Cortex of kidney (tissue), 1 donor: ENCODE measurements at places on chromosomes 16 and 17.

GRCh38 chr16:11665071-11665491 is 3.2 kb upstream of the SNN start:
- DNase-seq, result no peak

DNA sequence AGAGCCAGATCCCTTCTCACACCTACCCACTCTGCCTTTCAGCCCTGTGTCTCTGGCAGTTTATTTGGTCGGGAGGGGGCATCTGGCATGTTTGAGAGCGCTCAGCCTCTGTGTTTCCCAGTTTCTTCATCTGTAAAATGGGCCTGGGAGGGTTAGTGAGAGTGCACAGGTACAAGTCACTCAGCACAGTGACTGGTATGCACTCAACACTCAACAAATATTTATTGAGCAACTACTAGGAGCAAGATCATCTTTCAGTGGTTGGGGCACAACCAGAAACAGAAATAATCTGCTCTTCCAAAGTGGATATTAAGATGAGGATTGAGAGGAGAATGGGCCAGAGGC is 13.7 kb upstream of the SRCIN1 start:
- DNase-seq, result no peak

- no peak for DNase-seq
Measured at GRCh38 chr16:74888888-74889287, 96.0 kb downstream of the WDR59 start.

GRCh38 chr16:11207646-11208045 is 48.4 kb downstream of the SOCS1 start:
- no peak for DNase-seq

- DNase-seq, result no peak
Measured at GRCh38 chr16:76535-77272, 1.3 kb upstream of the MPG start.

DNA sequence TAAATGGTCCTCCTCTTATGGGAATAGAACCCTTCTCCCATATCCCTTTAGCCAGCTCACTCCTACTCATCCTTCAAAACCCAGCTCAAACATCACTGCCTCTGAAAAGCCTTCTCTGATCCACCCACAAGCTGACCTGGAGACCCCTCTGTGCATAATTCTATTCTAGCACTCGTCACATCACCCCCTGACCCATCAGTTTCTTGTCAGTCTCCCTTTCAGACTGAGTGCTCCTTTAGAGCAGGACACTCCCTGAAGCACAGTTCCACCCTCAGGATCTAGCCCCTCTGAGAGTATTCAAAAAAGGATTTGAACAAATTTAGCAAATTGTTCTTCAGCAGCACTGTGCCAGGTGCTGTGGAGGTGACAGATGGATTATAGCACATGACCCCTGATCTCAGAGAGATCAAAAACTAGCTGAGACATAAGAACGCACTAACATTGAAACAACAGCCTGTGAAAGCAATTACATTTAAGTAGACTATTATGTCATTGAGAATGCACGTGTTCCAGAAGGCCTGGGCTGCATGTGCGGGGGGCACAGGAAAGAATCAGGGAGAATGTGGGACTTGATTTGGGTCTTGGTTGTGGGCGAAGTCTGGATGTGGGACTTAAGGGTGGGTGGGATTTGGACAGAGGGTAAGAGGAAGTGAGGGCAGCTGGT is 43.5 kb downstream of the MRPS23 start:
- no peak for DNase-seq

GRCh38 chr17:66469088-66469442 is 166.7 kb downstream of the PRKCA start:
- DNase-seq, result no peak

- no peak for DNase-seq
Measured at GRCh38 chr17:48816438-48816773, 623 bp downstream of the TTLL6 start.

- DNase-seq, result no peak
Measured at GRCh38 chr16:3945751-3946603, 65.5 kb upstream of the CREBBP start.

- DNase-seq, result no peak
Measured at GRCh38 chr16:72286936-72287620, 115.1 kb upstream of the PMFBP1 start.

GRCh38 chr17:6162892-6163291 is 92.7 kb downstream of the WSCD1 start:
- DNase-seq, result no peak

GRCh38 chr16:19077879-19078278 is 10.5 kb downstream of the COQ7 start:
- no peak for DNase-seq

DNA sequence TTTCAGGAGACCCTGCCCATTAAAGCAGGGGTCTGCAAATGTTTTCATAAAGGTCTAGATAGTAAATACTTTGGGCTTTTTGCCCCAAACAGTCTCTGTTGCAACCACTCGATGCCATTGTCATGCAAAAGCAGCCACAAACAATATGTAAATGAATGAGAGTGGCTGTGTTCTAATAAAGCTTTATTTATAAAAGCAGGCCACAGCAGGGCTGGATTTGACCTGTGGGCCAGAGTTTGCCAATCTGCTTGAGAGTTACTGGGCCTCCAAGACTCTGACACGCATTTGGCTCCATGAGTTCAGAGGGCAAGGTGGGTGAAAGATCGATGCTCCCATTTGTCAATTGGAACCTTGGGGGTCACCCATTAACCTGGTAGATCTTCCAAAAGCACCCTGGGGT is 217.3 kb upstream of the SDK2 start:
- DNase-seq, result no peak

GRCh38 chr17:19830061-19830460 is 37.7 kb downstream of the ULK2 start:
- no peak for DNase-seq

DNA sequence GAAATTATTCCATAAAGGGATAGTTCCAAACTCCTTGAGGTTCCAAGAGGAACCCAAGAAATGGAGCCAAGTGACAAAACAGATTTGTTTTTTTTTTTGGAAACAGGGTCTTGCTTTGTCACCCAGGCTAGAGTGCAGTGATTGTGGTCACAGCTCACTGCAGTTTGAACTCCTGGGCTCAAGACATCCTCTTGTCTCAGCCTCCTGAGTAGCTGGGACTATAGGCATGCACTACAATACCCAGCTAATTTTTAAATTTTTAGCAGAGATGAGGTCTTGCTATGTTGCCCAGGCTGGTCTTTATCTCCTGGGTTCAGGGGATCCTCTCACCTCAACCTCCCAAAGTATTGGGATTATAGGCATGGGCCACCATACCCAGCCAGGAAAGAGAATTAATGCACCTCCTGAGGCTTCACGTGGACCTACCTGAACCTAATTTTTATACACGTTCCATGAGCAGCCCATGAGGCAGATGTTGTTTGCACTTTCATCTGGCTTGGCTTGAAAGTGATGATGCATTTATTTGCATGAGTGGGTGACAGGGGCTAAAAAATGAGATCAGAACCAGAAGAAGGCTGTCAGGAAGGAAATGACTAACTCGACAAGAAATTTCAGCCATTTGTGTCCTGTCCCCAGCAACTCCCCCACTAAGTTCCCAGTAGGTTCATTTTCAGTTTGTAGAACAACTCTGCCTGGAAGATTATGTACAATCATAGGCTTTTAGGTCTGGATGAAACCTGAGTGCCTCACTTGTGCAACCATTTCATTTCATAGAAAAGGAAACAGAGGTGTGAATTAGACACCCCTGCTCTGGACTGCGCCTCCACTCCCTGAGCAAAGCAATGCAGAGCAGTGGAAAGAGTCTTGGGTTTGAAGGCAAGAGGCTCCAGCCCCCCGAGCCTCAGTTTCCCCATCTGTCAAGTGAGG is 10.3 kb upstream of the IRF8 start:
- no peak for DNase-seq

GRCh38 chr17:45234641-45235415 is 13.1 kb downstream of the FMNL1 start:
- DNase-seq, result no peak

GRCh38 chr17:1641065-1641403 is 4.5 kb downstream of the SCARF1 start:
- DNase-seq, result no peak

- DNase-seq, result no peak
Measured at GRCh38 chr16:57446531-57447185, 527 bp downstream of the CIAPIN1 start.

GRCh38 chr16:73157861-73158260 is 109.9 kb upstream of the ZFHX3 start:
- DNase-seq, result no peak

DNA sequence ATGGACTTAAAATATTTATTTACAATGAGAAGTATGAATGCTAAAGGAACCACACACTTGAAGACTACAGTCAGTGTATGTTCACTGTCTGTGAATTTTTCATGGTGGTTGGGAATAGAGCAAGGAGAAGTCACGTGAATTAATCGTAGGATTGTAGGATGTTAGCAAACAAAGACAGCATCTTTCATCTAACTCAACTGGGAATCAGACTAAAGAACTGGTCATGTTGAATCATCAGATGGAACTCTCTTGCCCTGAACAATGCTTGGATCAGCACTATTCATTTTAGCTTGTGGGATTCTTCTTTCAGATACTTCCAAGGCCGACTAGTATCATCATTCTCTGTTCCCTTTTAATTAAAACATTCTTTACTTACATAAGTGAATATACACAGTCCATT is 18.1 kb downstream of the KCNJ2 start:
- no peak for DNase-seq

DNA sequence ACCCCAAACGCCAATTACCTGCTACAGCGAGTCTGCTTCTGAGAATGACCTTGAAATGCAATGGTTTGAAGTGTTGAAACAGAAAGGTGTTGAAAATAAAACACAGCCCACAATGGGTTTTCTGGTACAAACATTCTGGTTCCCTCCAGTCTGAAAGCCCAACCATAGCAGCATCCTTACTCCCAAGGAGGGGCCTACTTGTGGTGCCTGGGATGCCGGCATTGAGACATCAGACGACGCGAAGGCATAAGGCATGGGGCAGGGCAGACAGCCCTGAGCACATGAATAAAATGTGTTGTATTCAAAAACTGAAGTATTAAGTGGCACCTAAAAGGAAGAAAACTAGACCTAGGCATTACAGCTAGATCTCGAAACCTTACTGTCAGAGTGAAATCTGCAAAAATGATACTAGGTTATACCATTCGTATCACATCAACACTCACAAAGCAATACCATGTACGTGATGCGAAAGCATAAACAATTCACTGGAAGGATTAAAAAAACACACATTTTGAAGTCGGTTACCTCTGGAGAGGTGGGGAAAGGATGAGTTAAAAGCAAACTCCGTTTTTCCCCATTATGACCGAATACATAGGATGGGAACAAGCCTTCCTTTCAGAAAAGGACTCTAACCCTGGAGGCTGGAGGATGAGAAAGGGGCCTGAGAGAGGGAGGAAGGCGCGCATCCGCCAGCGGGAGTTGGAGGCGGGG is 702 bp downstream of the NUDT21 start:
- no peak for DNase-seq

DNA sequence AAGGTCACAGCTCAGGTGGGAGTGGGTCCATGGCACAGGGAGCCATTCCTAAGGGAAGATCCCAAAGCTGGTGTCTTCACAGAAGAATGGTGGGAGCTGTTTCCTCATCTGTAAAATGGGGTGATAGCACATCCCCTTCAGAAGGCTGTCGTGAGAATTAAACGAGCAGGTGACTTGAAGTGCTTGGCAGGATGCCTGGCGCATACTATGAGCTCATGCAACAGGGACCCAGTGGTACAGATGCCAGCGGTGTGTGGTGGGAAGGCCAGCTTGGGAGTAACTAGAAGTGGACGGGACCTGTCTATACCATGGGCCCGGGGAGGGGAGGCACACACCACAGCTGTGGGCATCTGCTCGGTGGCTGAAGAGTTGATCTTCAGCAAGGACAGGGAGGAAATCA is 189.3 kb upstream of the TNRC6C start:
- DNase-seq, result no peak

- no peak for DNase-seq
Measured at GRCh38 chr16:81830845-81831540, 51.9 kb downstream of the PLCG2 start.

DNA sequence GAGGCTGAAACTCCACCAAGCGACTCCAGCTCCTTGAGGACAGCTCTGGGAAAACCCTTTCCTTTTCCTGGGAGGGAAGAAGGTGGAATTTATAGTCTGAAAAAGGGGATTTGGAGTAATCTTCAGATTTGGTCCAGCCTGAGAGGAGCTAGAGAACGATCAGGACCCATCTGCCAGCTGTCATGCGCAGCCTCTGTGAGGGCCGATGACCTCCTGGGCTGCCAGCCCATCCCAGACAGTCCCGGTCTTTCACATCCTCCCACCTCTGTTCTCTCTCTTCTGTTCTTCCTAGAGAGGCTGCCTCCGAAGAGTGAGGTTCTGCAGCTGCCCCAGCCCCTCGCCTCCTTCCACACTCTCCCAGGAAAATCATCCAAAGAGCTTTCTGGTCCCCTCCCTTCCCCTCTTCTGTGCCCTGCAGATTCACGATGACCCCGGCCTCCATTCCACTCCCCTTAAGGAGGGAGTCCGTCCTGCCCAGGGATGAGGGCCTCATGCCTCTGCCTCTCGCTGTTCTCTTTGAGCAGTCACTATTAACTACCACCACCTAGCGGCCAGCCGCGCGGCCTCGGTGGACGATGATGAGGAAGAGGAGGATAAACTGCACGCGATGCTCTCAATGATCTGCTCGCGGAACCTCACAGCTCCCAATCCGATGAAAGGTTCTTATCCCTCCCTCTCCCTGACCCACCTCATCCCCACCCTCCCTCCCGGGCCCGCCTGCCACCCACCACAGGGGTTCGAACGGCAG is 29.6 kb downstream of the SGSM2 start:
- DNase-seq, result no peak

DNA sequence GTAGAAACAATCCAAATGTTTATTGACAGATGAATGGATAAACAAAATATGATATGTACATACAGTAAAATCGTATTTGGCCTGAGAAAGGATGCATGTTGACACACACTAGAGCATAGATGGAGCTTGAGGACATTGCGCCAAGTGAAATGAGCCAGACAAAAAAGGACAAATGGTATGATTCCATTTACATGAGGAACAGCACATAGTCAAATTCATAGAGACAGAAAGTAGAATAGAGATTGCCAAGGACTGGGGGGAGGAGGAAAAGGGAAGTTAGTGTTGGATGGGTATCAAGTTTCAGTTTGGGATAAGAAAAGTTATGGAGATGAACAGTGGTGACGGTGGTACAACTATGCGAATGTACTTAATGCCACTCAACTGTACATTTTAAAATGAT is 47.9 kb downstream of the COPRS start:
- no peak for DNase-seq

DNA sequence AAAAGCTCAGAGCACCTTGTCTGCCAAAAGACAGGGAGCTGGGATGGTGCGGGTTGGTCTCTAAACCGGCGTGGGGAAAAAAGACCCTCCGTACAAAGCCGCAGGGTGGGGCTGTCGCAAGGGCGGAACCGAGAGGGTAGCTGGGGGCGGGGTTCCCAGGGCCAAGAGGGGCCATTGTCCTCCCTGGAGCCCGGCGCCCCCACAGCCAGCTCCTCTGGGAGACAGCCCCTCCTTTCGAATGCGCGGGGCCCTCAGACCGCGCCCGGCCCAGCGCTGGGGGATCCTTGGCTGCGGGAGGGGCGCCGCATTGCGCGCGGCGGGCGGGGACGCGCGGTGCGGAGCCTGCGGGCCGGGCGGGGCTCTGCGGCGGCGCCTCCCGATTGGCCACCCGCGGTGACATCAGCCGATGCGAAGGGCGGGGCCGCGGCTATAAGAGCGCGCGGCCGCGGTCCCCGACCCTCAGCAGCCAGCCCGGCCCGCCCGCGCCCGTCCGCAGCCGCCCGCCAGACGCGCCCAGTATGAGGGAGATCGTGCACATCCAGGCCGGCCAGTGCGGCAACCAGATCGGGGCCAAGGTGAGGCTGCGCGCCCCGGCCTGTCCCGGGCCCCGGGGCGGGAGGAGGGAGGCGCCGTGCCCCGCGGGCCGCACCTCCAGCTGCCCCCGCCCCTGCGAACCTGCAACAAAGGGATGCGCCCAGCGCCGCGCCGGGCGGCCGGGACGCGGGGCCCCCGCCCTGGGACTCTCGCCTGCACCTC is at the start of gene TUBB3:
TSS of gene TUBB3 (plus strand) at position 459 of the 756 bp plus-strand sequence. CDS start at position 519, 60 bp downstream.
- no peak for DNase-seq
